Stimulated activated CD4-positive, alpha-beta T cell treated with anti-CD3 and anti-CD28 coated beads, Interleukin-4, amount 100 ng/mL, for 24 hours (primary cell): ENCODE measurements at places on chromosomes 11 and 22.

DNA sequence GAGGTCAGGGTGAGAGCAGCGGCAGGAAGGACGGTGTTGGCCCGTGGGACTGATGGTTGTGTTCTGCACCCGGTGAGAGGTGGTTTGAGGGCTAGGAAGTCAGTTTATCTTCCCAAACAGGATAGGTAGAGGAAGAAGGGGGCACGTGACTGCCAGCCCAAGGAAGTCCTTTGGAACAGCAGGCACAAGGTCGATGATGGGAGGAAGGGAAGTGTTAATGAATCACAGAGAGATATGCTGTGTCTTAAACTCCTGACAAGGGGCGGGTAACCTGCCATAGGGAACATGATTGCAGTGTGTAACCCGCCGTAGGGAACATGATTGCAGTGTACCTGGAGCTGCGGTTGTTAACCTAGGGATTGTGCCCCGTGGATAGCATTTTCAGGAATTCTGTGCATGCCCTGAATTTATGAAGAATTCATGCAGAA, 49.0 kb downstream of the PRR5L start:
- no peak for DNase-seq

GRCh38 chr11:106177311-106177710, 99.8 kb downstream of the AASDHPPT start:
- DNase-seq, result no peak

GRCh38 chr11:32353884-32354283, 81.5 kb downstream of the WT1 start:
- DNase-seq, result no peak

DNA sequence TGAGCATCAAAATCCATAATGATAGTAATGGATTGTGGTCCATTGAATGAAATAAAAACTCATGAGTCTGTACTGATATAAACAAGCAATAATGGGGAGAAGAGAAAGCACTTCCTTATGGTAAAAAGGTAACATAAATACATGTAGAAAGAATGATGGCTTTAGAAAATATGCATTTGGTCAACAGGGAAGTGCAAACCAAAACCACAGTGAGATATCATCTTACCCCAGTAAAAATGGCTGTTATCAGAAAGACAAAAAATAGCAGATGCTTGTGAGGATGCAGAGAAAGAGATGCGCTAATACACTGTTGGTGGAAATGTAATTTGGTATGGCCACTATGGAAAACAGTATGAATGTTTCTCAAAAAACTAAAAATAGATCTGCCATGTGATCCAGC, 6.9 kb upstream of the MMP20 start:
- no peak for DNase-seq

- no peak for DNase-seq
Measured at GRCh38 chr11:94814272-94814976, 46.3 kb downstream of the AMOTL1 start.

- peak; percentile 47 for DNase-seq
Measured at GRCh38 chr11:14300661-14301304, 58.2 kb downstream of the RRAS2 start.

GRCh38 chr11:21552911-21553310, 640.0 kb upstream of the ANO5 start:
- DNase-seq, result no peak

GRCh38 chr11:68854273-68854958, 12.7 kb upstream of the CPT1A start:
- no peak for DNase-seq

GRCh38 chr11:74018331-74019005, 9.6 kb upstream of the UCP3 start:
- no peak for DNase-seq

DNA sequence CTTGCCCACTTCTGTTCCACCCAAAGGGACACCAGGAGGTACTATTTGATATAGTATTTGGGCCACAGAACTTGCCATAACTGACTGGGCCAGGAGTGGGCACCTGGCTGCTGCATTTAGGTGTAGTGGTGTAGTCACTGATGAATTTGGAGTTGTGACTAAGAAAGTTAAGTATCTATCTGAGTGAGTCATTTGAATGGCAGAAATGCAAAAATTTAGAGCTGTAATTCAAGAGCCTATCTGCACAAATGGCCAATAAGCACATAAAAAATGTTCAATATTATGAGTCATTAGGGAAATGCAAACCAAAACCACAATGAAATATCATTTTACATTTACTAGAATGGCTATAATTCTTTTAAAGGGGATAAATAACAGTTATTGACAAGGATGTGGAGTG, 14.7 kb downstream of the GLYATL2 start:
- no peak for DNase-seq

DNA sequence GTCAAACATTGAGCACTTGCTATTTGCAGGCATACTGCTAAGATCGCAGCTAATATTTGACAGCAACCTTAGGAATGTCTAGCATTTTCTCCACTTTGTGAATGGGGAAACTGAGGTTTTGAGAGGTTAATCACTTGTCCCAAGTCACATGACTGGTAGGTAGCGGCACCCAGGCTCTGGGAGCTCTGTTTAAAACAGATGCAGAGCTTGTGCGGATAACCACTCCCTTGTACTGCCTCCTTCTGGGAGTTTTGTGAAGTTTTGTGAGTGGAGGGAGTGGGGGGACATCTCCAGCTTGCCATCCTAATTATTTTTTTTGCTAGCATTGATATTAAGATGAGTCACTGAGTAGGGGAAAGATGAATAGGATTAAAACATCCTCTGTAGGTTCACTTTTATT, 134.7 kb downstream of the GRIK4 start:
- DNase-seq, result no peak

- no peak for DNase-seq
Measured at GRCh38 chr11:130625578-130626306, 177.3 kb downstream of the ADAMTS15 start.

DNA sequence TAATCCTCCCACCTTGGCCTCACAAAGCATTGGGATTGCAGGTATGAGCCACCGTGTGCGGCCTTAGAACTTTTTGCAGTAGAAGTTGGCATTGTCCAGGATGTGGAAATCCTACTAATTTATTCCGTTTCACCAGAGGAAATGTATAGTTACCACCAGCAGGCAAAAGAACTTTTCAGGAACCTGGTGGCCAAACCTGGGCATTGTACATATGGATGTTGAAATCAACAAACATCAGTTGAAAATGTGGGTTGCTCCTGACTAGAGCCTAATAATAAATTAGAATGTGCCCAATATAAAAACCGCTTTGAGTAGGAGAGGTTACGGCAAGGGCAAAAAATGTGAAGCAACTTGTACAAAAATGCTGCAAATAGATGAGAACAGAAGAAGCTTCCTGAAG, 40.7 kb upstream of the XBP1 start:
- no peak for DNase-seq

GRCh38 chr11:26578998-26579661, 7.1 kb upstream of the MUC15 start:
- DNase-seq, result no peak

DNA sequence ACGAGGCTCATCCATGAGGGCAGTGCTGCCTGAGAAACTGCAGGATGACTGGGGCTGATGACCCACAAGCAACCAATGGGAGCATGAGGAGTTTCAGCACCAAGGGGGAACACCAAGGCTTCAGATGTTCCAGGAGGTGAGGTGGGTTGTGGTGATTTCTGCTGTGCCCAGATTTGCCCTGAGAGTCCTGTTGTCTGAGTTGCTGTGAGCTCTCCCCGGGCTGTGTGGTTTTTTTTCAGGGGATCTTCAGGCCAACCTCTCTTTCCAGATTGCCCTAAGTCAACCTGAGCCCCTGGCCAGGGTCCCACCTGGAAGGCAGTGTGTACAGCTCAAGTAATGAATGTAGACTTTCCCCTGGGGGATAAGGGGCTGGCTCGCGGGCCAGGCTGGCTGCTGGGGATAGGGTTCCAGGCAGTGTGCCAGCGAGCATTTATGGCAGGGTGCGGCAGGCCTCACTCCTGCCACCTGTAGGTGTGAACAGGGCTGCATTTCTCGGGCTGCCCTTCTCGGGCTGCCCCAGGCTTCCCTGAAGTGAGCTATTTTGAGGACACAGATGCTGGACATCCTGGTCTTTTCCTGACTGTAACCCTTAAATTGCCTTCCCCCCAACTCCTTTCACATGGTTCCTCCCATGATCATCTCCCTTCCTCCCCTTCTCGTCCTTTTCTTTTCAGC, 9.8 kb downstream of the SLC22A6 start:
- peak; percentile 11 for DNase-seq

DNA sequence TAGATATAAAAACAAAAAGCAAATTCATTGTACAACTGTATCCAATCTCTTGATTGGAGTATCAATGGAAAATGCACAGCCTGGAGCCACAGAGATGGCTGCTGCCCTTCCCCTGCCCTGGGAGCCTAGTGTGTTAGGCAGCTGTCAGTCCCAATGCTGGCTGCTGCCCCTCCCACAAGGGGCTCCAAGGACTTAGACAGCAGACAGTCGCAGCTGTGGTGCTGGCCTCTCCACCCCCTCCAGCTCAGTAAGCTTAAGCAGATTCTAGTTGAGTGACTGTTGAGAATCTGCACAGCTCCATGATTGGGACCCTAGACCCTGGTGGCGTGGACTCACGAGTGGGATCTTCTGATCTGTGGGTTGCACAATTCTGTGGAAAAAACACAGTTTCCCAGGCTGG, 1511.2 kb downstream of the FAM181B start:
- DNase-seq, result no peak

DNA sequence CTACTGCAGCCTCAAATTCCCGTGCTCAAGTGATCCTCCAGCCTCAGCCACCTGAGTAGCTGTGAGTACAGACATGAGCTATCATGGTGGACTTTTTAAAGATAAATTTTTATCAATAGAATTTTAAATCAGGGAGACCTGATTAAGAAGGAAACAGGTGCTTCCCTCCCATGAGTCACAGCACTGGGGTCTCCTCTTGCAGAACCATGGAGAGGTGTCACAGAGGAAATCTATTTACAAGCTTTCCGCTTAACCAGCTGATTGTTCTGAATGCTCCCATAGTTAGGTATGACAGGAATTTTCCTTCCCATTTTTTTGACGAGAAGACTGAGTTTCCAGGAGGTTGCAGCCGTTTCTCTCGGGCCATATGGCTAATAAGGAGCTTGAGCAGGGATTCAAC, 516.1 kb downstream of the MIAT start:
- DNase-seq, result no peak

DNA sequence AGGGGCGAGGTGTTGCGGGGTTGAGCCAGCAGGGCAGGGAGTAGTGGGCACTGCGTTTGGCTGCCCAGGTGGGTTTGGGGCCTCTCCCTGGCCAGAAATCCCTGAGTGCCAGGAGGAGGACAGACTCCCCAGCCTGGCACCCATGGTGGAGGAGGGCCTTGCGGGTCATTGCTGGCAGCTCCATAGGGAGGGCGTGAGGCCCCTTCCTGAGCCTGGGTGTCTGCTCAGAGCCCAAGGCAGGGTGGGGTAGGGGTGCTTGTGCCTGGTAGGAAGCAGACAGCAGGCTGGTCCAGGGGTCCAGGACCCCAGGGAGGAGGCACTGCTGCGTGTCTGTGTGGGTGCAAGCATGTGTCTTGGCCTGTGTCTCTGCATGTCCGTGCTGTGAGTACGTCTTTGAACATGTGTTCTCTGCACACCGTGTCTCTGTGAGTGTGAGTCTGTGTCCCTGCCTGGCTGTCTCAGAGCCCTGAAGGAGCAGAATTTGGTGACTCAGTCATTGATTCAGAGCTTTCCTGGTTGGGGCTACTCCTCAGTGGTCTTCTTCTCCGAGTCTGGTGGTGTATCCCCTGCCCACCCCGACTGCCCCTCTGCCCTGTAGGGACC, 3.9 kb downstream of the TSPAN4 start:
- no peak for DNase-seq

GRCh38 chr11:36162883-36163434, 126.3 kb downstream of the COMMD9 start:
- no peak for DNase-seq

DNA sequence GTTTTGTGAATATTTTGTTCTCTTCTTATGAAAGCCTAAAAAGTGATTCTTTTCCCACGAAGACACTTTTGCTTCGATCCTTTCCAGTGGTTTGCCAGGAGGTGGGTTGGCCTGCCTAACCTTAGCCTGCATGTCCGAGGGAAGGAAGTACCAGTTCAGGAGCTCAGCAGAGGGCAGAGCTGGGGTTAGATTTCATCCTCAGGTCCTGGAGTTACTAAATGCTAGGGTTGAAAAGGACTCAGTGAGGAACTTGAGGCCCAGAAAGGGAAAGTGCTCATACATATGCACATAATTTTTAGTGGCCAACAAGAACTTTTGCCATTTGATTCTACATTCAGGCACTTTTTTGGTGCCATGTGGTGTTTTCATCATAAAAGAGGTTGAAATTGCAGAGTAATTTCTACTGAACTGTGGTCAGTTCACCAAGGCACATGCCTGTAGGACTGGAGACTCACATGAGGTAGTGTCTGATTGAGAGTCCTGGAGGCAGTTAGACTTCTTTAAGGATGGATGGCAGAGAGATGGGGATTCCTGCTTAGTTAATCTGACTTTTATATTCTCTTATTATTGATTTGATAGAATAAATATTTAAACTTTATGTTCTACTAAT, 36.7 kb downstream of the NCAM1 start:
- DNase-seq, result no peak

- DNase-seq, result no peak
Measured at GRCh38 chr11:8480858-8481257, 113.2 kb downstream of the STK33 start.

- DNase-seq, result no peak
Measured at GRCh38 chr11:73271936-73272679, at the start of gene P2RY6. Gene P2RY6 (plus strand): TSS chr11:73272338. CDS start chr11:73296519, 24,181 bp downstream.

GRCh38 chr11:24043842-24044241, 453.0 kb upstream of the LUZP2 start:
- no peak for DNase-seq

DNA sequence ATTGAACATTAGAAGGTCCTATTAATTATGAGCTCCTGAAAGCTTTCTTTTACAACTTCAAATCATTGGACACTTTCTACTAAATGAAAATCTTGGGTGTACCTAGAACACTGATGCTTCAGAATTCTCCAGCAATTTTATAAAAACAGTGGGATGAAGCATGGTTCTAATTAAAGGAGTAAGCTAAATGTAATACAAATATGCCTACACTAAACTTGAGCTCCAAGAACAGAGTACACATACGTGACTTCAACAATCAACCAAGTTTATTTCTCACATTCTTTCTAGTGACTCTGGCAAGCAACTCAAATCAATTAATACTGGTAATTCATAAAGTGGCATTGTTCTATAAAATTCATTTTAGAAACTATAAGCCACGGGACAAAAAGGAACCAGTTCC, 55.5 kb downstream of the PITPNB start:
- DNase-seq, result no peak

- peak; percentile 79 for DNase-seq
Measured at GRCh38 chr22:44625981-44626687, 75.9 kb upstream of the PRR5 start.

- no peak for DNase-seq
Measured at GRCh38 chr11:26227883-26228502, 103.9 kb upstream of the ANO3 start.
